Activated CD8-positive, alpha-beta memory T cell treated with anti-CD3 and anti-CD28 coated beads for 48 hours (primary cell): ENCODE measurements at places on chromosomes 3 and 15.

- DNase-seq: no peak
Observed at GRCh38 chr3:13645801-13646637, 97.1 kb downstream of the FBLN2 start.

DNA sequence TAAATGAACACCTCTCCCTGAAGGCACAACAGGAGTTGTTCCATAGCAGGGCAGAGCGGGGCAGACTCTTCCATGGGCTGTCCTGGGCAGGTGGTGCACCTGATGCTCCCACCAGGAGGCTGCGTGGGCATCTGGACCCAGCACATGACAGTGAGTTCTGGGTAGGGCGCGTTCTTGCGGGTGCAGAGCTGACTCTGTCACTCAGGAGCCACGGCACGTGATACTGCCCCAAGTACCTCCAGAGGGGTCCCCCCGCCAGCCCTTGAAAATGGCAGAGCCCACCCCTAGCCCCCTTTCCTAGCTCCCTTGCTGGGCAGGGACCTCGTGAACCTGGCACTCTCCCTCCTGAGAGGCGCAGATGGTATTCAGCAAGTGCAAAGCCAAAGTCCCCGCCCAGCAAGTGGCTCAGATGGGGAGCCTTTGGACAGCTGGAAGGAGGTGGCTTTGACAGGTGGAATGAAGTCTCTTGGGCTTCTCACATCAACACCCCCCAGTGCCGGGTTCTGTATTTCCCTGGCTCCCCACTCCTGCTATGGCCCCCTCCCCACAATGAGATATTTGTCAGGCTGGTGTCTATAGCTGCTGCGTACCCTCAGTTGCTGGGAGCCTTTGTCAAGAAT lies 172.1 kb downstream of the TBC1D2B start:
- no peak for DNase-seq

GRCh38 chr3:10836676-10837075 lies 20.6 kb downstream of the SLC6A11 start:
- no peak for DNase-seq

GRCh38 chr3:191342006-191342405 lies 11.7 kb upstream of the UTS2B start:
- no peak for DNase-seq

DNA sequence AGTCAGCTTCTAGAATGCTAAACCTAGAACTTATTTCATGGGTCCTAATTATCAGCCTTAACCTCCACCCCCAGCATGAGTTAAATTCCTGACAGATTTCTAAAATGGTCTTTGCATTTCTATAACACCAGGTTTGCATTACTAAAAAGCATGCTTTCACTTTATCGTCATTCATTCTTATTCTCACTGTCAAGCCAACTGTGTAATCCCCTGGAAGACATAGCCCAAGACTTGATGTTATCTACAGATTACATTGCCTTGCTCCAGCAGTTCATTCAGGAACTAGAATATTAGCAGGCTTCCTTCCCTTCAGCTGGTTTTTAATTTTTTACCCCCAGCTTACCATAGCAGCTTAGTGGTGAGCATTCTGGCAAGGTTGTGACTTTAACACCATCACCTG lies 184.0 kb downstream of the SLCO3A1 start:
- no peak for DNase-seq

DNA sequence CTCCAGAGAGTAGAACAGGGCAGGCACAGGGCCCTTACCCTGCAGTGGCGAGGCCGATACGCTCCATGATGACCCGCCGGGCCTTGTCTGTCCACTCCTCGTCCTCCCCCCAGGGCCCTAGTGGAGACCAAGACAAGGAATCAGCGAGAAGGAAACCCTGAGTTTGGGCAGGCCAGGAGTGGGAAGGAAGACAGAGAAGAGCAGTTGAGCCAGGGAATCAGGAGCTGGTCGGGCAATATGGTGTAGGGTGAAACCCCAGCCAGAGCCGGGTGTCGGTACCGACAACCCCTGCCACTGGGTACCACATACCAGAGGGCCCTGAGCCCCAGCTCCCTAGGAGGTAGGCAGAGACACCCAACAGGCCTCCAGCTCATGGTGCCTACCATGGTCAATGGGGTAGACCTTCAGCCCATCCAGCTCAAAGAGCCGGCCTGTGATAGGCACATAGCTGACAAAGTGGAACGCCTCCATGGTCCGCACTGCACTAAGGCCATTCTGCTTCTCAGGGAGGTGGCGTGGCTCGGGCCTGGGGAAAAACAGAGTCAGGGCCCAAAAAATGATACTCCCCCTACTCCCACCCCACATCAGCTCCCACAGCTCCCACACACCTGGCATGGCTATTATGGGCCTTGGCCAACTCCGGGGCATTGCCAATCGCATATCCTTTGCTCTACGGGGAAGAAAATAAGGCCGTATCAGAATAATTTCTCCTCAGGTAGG lies 38.0 kb downstream of the SEMA3G start:
- DNase-seq: no peak

DNA sequence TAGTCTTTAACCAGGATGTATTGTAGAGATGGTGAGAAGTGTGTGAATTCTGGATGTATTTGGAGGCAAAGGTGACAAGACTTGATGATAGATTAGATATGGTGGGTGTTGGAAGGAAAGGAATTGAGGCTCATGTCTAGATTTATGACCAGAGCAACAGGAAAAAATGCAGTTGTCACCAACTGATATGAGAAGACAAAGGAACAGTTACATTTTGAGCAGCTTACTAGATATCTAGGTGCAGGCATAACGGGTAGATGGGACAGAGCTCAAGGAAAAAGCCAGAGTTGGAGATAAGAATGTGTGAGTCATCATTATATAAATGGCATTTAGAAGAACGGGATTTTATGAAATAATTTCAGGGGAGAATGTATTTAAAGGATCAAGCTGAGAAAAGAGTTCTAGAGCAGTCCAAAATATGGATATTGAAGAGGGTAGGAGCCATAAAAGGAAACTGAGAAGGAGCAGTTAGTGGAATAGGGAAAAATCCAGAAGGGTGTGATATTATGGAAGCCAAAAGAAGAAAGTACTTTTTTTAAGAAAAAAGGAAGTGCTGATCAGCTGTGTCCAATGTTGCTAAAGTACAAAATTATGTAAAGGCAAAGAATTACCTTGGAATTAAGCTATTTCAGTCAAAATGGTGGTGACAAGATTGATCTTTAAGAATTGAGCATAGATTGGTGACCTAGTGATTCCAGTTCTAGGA lies 262.5 kb downstream of the CGGBP1 start:
- DNase-seq: no peak

DNA sequence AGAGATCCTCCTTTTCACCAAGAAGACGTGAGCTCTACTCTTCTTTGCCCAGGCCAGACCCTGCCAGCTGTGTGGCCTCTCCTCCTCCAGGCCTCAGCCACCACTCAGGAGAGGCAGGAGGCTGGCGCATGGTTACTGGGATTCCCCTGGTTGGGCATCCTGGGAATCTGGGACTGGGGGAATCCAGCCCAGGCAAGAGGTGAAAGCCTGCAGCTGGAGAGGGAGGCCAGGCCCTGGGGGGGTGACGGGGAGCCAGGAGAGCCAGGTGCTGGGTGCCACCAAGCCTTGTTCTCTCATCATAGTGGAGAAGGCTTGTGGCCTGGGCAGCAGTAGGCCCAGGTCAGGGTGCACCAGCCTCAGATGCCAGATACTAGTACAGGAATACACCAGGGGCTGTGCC lies 6.2 kb downstream of the CCDC9B start:
- no peak for DNase-seq

GRCh38 chr15:66795851-66796250 lies 93.8 kb downstream of the SMAD6 start:
- no peak for DNase-seq

DNA sequence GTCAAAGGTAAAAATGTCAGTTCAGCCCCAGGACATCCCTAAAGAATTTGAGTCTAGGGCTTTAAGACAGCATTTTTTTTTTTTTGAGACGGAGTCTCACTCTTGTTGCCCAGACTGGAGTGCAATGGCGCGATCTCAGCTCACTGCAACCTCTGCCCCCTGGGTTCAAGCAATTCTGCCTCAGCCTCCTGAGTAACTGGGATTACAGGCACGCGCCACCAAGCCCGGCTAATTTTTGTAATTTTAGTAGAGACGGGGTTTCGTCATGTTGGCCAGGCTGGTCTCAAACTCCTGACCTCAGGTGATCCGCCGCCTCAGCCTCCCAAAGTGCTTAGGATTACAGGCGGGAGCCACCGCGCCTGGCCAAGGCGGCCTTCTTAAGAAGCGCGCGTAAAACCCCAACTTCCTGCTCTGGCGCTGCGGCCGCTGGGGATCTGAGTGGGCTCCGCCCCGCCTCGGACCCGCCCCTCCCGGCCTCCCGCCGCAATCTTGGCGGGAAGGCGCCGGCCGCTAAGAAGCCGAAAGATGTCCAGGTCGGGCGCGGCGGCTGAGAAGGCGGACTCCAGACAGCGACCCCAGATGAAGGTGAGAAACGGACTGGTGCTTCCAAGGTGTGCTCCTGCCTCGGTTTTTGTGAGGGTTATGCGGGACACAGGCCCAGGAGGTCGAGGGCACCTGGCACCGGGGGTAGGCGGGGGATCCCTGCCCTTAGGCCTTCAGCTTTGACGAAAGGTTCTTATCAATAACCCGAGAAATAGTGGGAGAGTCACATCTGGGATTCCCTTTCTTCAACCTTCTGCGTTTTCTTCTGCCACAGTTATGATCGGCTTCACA lies at the start of gene WDR76:
Gene WDR76, plus strand, starts transcription at position 495 of the 834 bp plus-strand sequence. Its CDS starts 31 bp downstream, at position 526.
- DNase-seq: peak; percentile 60

DNA sequence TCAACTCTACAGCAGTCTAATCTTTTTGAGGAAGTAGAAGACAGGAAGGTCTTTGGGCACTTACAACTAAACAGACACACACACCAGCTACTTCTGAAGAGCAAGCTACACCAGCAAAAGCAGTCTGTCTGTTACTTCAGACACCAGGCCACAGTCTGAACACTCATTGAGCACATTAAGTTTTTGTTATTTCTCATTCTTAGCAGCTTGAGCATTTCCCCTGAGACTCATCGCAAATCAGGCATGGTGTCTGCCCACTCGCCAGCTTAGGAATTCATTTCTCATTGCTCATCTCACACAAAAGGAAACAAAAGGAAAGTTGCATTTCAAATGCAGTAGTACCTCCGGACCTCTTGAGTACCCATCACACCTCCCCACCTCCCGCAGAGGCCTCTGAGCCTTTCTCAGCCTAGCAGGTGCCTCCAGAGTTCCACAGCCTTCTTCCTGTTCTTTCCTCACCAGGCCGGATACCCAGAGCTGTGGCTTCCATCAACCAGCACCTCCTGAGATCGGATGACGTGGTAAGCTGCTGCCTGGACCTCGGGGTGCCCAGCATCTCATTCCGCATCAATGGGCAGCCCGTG lies 302.0 kb downstream of the RYR3 start:
- DNase-seq: no peak

DNA sequence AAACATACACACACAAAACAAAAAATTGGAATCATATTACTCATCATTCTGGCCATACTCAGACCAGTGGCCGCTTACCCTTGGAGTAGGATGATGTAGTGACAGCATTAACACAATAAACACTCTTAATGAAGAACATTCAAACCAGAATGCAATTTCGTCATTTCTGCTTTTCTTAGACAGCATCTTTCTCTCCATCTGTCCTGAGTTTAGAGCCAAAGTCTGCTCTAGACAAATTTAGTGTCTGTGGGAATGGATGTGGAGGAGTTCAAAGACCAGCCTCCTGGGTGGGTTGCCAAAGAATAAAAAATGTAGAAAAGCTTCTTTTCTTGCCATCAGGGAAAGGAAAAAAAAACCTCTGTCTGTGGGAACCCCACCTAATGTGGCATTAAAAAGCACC lies 212.4 kb upstream of the POU1F1 start:
- DNase-seq: no peak

DNA sequence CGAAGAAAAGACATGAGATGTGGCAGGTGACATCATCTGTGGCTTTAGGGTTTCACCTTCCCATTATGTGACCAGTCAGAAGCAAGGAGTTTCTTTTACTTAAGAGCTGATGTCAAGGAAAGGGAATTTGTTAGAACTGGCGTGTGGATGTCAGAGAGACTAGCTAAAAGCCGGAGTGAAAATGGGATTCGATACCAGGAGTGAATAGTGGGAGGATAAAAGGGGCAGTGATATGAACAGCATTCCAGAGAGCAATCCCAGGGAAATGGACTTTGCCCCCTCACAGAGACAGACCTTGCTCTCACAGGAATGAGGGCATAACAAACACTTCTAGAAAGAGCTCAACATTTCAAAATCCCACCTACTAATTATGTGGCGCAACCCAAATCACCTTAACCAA lies 5.9 kb upstream of the FMN1 start:
- no peak for DNase-seq

DNA sequence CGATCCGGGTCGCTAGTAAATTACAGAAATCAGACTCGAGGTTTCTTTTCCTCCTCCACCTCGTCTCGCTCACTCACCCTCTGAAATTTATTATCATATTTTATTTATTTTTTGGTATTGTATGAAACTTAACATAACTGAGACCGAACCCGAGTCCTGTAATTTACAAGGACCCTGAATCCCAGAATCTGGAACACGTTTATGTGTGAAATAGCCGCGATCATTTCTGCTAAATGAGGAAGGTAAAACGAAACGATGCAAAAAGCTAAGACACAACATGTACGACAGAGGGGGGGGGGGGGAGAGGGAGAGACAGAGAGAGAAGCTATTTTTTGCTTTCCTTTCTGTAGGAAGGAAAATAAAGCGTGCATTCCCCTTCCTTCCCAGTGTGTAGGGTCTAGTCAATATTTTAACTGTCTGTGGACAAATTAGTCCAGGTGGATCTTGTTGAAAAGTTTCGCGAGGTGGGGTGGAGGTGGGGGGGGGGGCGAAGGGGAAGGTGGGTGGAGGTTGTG lies 1.6 kb downstream of the BBX start:
- DNase-seq: no peak

DNA sequence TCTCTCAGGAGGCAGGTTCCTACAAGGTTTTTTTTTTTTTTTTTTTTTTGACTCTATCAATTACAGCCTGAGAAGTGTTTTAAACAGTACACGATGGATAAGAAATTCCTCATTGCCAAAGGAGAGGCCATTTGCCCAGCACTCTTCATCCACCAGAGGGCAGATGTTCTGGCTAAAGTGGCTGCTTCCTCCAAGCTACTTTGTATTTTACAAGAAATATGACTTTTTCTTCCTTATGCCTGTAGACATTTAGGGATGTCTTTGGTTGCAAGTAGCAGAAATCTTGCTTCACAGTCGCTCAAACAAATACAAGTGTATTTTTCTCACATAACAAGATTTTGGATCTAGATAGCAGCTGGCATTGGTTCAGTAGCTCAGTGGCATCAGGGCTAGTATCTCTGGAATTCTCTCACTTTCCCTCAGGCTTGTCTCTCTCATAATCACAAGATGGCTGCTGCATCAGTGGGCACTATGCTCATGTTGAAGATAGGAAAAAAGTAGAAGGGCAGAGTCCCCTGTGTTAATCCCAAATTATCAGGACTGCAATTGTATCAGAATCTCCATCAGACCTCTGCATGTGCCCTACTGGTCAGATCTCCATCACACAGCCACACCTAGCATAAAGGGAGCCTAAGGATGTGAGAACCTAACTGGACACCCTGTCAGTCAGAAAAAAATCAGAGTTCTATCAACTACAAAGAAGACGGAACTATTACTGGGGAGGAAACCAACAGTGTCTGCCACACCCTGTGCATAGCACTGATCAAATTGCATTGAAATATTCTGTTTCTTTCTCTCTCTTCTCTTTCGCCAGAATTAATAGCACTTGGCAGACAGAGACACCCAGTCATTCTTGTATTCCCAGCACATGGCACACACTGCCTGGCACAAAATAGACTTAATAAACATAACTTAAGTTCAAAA lies 138.9 kb upstream of the COL8A1 start:
- DNase-seq: no peak
